ENCODE measurements at places on chromosomes 5 and 9. TPM values are rescaled to one million over a fixed set of nuclear protein-coding genes. Genes with fewer than 3 reads are reported as not detected.
A peak's percentile ranks its signal among the peaks of the same experiment; 100 is the strongest.

DNA sequence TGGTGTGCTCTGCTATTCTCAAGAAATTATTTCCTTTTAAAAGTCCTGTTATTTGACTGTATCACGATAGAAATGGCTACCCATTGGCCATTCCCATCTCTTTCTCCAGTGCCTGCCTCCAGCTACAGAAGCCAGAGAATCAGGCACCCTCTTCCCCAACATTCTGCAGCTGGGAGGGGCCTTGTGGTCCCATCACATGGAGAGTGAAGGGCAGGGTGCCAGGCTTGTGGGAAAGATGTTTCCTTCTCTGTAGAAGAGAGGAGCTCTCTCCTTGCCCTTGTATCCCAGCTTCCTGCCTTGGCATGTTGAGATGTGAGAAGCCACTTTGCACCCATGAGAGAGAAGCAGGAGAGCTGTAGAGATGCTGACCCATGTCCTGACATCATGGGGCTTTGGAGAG is 465.0 kb downstream of the MTRR start:
- no peaks in the 10 kb centered on the region for H3K4me1 ChIP-seq
- H3K4me3 ChIP-seq = no peak overlapping the region
- H3K27me3 ChIP-seq = no peaks in the 10 kb centered on the region
- no peak overlapping the region for H3K27ac ChIP-seq
- H3K36me3 ChIP-seq = no peaks in the 10 kb centered on the region
- DNase-seq = no peak

GRCh38 chr9:135641745-135642144 is 2.4 kb upstream of the GLT6D1 start:
- no peak overlapping the region for H3K4me3 ChIP-seq
- H3K36me3 ChIP-seq = no peaks in the 10 kb centered on the region
- no peaks in the 10 kb centered on the region for H3K27me3 ChIP-seq

DNA sequence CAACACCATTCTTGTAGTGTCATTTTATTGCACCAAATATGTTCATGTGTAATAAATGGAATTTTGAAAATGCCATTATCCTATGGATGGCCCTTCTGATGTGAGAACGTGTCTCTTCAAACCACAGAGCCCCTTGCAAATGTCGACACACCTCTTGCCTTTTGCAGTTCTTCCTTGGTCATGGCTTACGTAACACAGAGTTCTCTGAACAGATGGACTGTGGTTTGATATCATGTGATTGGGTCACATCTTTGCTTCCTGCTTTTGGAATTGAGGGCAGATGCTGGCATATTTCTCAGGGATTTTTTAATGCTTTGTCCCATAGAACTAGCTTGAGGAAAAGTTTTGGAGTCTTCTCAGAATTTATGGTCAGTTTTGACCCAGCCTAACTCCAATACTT is 4.6 kb downstream of the TGFBR1 start:
- H3K4me3 ChIP-seq = no peak overlapping the region
- no peak overlapping the region for H3K27ac ChIP-seq

DNA sequence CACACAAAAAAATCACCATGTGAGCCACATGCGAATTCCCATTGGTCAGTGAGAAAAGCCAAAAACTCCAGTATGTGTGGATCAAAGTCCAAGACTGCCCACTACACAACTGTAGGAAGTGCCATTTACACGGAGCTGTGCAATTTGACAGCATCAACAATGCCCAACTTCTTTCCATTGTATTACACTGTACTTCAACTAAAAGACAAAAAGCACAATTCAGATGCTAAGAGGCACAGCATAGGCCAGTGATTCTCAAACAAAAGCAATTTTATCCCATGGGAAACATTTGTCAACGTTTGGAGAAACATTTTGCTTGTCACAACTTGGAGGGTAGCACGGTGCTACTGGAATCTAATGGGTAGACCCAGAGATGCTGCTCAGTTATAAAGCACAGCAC is 39.8 kb downstream of the IARS1 start:
- H3K4me1 ChIP-seq = no peaks in the 10 kb centered on the region
- H3K4me3 ChIP-seq = no peak overlapping the region
- no peaks in the 10 kb centered on the region for H3K27me3 ChIP-seq

DNA sequence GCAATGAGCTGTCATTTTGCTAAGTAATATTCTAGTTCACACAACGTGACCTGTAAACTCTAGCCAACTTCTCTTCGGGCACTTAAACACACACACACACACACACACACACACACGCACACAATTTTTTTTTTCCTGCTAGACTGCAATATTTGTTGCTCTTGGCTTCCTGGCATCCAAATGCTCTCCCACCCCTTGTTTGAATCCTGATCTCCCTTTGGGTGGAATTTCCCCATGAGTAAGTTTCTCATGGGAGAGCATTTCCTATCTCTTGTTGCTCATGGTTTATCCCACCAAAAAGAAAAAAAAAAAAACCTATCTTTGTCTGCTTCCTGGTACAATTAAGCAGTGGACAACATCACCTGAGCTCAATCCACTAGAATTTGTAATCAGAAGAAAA is 54.7 kb upstream of the TSLP start:
- no peaks in the 10 kb centered on the region for H3K4me1 ChIP-seq
- H3K27me3 ChIP-seq = no peaks in the 10 kb centered on the region

GRCh38 chr5:93425096-93425495 is 155.9 kb downstream of the NR2F1-AS1 start:
- H3K4me3 ChIP-seq = no peak overlapping the region
- DNase-seq = no peak
- no peaks in the 10 kb centered on the region for H3K27me3 ChIP-seq

GRCh38 chr5:65475895-65476294 is 5.8 kb downstream of the ADAMTS6 start:
- H3K4me1 ChIP-seq = no peaks in the 10 kb centered on the region
- H3K36me3 ChIP-seq = no peaks in the 10 kb centered on the region
- DNase-seq = no peak
- no peak overlapping the region for H3K4me3 ChIP-seq

DNA sequence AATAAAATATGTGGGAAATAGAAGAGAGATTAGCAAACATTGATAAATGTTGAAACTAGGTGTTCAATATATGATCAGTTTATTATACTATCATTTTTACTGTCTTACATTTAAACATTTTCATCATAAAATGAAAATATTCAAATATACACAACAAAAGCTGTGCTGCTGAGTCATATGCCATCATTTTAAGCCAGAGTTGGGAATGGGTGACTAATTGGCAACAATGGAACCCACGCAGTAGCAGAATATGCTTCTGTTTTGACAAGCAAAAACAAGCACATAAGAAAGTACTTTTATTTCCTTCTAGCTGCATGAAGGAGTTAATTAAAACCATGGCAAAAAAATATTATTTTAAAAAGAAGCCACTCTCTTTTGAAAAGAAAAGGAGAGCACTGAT is 340.0 kb upstream of the EDIL3 start:
- no peak overlapping the region for H3K4me3 ChIP-seq
- DNase-seq = no peak
- no peak overlapping the region for H3K27ac ChIP-seq
- no peaks in the 10 kb centered on the region for H3K27me3 ChIP-seq
- H3K4me1 ChIP-seq = no peaks in the 10 kb centered on the region
- H3K36me3 ChIP-seq = no peaks in the 10 kb centered on the region

DNA sequence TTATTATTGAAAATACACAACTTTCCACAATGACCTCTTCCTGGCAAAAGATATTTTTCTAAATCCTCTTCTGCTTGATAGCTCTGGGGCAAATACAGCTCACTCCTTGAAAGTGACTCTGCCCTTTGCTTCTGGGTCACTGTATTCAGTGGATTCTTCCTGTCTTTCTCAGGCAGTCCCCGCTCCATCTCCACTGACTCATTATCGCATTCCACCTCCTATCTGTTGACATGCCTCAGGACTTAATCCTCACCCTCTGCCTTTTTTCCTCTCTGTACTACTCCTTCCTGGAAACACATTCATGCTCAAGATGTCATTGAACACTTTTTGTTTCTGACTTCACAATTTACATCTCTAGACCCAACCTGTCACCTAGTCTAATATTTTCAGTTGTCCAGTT is 8.4 kb upstream of the RGS7BP start:
- no peaks in the 10 kb centered on the region for H3K36me3 ChIP-seq
- no peaks in the 10 kb centered on the region for H3K4me1 ChIP-seq
- DNase-seq = no peak
- no peaks in the 10 kb centered on the region for H3K27me3 ChIP-seq
- no peak overlapping the region for H3K4me3 ChIP-seq
- no peak overlapping the region for H3K27ac ChIP-seq

The C5orf34 gene
- total RNA-seq = 0.63 TPM

The ALDH1A1 gene
- 86.4 TPM for total RNA-seq

DNA sequence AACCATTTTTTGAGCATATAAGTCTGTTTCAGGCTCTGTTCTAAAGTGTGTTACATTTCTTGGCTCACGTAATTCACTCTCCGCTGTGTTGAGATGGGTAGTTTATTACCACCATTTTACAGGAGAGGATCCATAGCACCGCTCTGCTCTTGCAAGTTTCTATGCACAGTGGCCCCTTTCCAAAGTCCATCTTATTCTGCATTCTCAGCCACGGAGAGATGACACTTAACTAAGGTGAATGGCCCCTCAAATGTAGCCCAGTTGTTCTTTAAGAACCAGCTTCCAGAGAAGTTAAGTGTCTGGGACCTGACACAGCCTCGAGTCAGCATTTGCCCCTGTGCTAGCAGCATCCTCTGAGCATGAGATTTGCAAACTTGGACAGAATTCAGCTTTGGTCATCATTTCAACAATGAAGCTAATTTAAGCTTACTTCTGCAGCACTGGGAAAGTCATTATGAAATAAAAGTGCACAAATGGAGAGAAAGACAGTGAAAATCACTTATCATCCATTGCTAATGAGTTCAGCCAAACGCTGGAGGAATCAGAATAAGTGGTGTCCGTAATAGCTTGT is 61.9 kb downstream of the FAM78A start:
- no peaks in the 10 kb centered on the region for H3K27me3 ChIP-seq
- H3K4me3 ChIP-seq = no peak overlapping the region
- H3K4me1 ChIP-seq = peaks cover 9% of the 10 kb centered on the region
- H3K36me3 ChIP-seq = peaks cover 4% of the 10 kb centered on the region
- no peak overlapping the region for H3K27ac ChIP-seq

The CFAP90 gene
- not detected for total RNA-seq

DNA sequence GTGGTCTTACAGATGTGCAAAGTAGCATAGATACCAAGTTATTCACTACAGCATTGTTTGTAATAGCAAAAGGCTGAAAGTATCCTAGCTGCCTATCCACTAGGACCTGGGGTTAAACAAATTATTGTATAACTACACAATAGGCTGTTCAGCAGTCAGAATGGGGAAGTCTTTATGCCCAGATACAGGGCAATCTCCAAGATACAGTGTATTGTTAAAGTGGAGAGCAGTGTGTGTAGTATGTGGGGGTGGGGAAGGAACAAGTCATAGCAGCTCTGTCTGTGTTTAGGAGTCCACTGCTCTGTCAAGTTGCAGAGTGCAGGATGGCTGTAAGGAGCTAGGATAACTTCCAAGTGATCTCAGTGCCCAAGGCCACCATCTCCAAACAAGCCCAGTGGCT is 5.5 kb downstream of the PCYOX1L start:
- H3K27ac ChIP-seq = no peak overlapping the region
- H3K36me3 ChIP-seq = no peaks in the 10 kb centered on the region
- H3K27me3 ChIP-seq = no peaks in the 10 kb centered on the region
- DNase-seq = no peak
- H3K4me1 ChIP-seq = no peaks in the 10 kb centered on the region

DNA sequence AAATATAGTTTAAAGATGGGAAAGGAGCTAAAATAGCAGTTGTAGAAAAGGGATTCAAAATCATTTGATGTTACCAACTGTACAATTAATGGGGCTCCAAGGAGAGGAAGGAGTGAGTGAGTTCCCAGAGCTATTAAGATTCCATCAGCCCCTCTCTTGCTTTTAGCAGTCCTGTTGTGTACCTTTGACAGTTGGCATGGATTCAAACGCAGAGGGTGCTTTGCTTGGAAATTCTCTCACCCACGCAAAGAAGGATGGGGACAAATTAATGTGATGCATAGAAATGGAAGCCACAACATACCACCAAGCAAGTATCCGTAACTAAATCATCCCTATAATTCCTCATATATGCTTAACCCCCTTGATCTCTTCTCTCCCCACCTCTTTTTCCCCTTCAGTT is 461.3 kb downstream of the EBF1 start:
- H3K4me1 ChIP-seq = no peaks in the 10 kb centered on the region
- H3K27ac ChIP-seq = no peak overlapping the region
- DNase-seq = no peak
- H3K36me3 ChIP-seq = no peaks in the 10 kb centered on the region

GRCh38 chr9:33988219-33988890 is 60.3 kb downstream of the UBAP2 start:
- H3K36me3 ChIP-seq = no peaks in the 10 kb centered on the region
- H3K4me1 ChIP-seq = no peaks in the 10 kb centered on the region
- no peak for DNase-seq
- no peak overlapping the region for H3K4me3 ChIP-seq

GRCh38 chr9:134440636-134441226 is 114.5 kb downstream of the RXRA start:
- H3K27ac ChIP-seq = peak overlapping the region; percentile 14
- H3K4me3 ChIP-seq = no peak overlapping the region
- no peak for DNase-seq
- no peaks in the 10 kb centered on the region for H3K36me3 ChIP-seq
- peaks cover 74% of the 10 kb centered on the region for H3K4me1 ChIP-seq

The KIAA0825 gene
- total RNA-seq = 9.2 TPM

- no peaks in the 10 kb centered on the region for H3K36me3 ChIP-seq
- peak overlapping the region; percentile 26 for H3K27ac ChIP-seq
- H3K27me3 ChIP-seq = no peaks in the 10 kb centered on the region
These were observed 157.1 kb downstream of the ATP10B start for GRCh38 chr5:160694896-160695295.

GRCh38 chr5:39520232-39520572 is 95.4 kb upstream of the DAB2 start:
- no peak for DNase-seq
- H3K4me3 ChIP-seq = no peak overlapping the region
- peaks cover 35% of the 10 kb centered on the region for H3K4me1 ChIP-seq
- H3K27ac ChIP-seq = no peak overlapping the region
- H3K36me3 ChIP-seq = no peaks in the 10 kb centered on the region

The FAXDC2 gene
- total RNA-seq = 86.3 TPM

DNA sequence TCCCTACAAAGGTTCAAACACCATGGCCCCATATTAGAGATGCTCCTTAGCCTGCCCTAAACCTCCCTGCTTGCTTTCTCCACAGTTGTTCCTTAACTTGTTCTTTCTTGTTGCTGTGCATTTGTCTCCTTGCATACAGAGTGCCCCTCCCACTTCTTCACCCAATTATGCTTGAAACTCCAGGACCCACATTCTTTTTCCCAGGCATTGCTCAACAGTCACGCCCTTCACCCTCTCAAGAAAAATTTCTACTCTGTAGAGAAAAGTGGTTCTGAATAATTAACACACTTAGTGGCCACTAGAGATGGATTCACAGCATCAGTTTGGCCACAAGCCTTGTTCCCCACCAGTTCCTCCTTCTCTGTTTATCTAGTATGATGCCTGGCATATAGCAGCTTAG is 57.7 kb downstream of the NREP start:
- H3K27ac ChIP-seq = no peak overlapping the region
- no peak overlapping the region for H3K4me3 ChIP-seq
- H3K36me3 ChIP-seq = no peaks in the 10 kb centered on the region
- no peaks in the 10 kb centered on the region for H3K27me3 ChIP-seq
- no peak for DNase-seq
